ENCODE measurements at places on chromosomes 6 and 20.

DNA sequence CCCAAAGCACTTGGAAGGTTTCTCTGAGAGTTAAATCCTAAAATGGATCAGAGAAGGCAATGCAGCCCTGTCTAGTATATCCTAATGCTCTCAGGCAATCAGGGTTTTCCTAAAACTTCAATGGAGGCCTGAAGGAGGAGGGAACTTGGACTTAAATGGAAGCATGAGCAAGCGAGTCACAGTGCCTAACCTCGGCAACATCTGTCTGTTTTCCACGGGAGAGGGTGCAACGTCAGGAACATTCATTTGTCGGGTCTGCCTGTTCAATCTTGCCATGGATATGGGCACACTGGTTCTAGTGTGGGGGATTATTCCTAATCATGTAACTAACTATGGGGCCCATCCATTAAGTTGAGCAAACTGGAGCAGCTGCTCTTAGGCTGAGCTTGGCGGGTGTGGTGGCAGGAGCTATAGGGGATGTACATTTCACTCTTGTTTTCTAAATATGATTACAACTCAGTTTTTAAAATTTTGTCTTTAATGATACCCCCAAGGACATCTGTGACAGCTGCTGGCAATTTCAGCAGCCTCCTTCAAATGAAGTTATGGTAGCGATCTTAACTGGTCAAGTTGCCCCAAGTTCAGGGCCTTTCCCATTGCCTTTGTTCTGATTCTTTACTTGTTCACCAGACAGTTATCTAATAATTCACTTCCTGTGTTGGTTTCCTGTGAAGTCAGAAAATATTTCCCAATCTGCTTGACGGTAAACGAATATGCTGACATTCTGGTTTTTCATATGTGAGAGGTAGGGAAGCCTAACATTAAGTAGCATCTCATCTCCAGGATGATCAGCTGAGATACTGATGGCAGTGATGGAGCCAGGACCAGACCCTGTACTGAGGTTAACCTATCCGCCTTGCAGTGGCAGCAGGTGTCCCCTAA is 21.6 kb downstream of the DSE start:
- DNase-seq = no peak

DNA sequence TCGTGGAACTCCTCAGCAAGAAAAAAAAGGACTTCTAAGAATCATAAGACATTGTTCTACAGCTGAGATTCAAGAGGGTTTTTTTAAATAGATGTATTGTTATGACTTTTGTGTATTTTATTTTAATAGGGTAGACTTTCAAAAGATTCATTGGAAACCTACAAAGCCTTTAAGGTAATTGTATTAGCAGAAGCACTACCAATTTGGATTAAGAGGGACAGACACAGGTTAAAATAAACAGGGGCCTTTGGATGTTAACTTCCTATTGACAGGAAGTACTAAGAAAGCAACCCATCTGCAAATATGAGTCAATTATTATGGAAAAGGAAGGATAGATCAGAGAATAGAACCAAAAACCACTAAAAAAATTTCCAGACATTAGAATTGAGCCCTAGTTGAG is 153.5 kb downstream of the HDGFL1 start:
- no peak for DNase-seq

- DNase-seq = peak; percentile 98
Measured at GRCh38 chr6:7723041-7723447, 2.9 kb upstream of the BMP6 start.

DNA sequence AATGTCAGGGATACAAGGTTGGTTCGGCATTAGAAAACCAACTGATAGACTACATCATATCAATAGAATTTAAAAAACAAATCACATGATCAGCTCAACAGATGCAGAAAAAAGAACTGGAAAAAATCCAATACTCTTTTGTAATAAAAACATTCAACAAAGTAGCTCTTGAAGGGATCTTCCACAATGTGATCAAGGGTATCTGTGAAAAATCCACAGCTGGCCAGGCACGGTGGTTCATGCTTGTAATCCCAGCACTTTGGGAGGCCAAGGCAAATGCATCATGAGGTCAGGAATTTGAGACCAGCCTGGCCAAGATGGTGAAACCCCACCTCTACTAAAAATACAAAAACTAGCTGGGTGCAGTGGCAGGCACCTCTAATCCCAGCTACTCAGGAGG is 63.1 kb downstream of the ASCC3 start:
- DNase-seq = no peak
